ENCODE measurements at places on chromosomes 16 and 17.
A peak's percentile ranks its signal among the peaks of the same experiment; 100 is the strongest.

GRCh38 chr16:31508706-31509195 is 560 bp upstream of the RUSF1 start:
- no peak for DNase-seq

GRCh38 chr17:18859256-18859655 is 1.3 kb downstream of the PRPSAP2 start:
- no peak for DNase-seq

GRCh38 chr16:21197112-21197511 is 14.3 kb downstream of the ZP2 start:
- no peak for DNase-seq

- peak; percentile 4 for DNase-seq
These were observed 73.1 kb downstream of the WNT3 start for GRCh38 chr17:46745376-46745775.

GRCh38 chr17:16929035-16929680 is 42.8 kb downstream of the TNFRSF13B start:
- DNase-seq, result no peak

DNA sequence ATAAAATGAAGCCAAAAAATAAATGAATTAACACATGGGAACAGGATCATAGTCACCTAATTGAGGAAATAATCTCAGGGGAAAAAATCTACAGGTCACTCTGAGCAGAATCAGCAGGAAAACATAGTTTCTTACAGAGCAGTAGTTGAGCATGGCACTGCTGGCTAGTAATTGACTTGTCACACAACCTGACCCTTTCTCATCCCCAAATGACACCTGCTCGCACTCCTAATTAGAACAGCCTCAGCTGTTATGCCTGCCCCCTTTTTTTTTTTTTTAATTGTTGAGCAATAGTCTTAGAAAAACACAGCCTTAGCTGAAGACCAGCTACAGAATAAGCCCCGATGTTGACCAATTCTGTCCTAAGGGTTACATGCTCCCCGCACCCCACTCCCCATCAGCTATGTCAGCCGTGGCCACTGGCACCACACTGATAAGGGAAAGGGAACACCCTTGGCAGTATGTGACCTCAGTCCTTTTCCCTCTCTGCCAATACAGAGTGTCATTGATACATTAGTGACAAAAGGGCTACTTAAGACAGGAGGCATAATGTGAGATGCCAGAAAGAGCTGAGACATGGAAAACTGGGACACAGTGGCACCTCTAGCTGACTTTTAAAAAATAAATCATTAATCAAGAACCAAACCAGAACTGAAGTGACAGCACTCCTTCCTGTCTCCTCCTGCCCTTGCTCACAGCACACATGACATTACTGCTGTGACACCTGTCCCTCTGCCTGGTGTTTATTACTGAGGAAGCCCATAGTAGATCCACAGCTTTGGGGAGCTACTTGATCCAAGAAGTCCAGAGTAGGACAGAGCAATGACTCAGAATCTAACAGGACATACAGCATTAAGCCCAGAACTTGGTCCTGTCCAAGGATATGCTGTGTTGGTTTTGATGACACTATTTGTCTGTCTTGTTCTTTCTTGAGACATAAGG is 41.7 kb downstream of the WDR59 start:
- DNase-seq, result no peak

DNA sequence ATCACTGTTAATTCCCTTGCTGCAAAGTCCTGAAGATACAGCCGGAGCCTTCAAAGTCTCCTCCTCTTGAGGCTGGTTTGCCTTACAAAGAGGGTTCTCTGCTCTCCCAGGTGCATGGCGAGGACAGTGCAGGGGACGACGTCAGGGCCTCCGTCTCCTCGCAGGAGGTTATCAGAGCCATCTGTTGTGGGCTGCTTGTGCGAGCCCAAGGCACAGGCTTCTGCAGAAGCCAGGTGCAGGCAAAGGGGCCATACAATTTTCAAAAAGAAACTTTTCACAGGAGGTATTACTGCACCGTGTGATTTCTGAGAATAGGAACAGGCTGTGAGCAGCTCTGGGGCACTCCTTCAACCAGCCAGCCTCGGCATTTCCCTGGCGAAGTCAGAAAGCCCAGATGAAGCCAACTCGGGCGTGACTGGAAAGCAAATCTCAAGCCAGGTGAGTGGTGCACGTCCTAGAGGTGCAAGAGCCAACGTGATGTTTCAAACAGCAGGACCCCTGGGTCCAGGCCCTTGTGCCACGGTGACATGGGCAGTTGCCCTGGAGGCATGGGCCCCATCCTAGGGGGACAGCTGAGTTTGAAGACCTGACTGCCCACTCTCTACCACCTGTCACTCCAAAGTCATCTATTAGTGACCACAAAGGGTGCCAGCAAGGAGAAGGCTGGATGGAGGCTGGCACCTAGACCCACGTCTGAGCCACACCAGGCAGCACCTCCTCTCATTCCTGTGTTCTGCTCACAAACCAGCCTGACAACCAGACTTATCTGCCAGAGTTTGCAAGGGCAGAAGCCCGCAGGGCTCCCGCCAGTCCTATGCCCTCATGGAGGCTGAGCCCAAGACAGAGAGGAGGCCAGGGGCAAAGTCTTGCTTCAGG is 68.6 kb downstream of the SMPD3 start:
- no peak for DNase-seq

GRCh38 chr17:1003972-1004768 is 7.2 kb downstream of the TIMM22 start:
- no peak for DNase-seq

DNA sequence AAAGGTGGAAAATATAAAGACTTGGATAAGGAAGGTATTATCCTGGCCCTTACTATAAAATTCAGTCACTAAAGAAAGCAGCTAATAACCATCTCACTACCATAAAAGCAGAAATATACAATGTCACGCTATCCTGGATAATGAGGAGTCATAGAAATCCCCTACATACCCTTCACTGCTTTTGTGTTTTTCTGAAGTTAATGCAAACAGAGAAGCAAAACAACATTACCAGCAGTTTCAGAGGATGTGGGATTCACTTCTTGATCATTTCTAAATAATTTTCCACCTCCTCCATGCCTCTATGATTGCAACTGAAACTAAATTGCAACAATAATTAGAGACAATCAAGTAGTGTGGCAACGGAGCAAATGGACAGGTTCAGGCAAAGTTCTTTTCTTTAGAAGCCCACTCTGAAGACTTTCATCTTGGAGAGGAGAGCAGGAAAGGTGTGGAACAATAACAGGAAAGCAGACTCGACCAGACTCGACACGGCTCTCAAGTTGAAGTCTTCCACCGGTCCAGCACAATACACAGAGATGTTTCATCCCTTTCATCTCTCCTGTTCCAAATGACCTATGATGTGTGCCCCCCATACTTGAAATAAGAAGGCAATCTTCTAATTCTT is 10.2 kb downstream of the CYTH1 start:
- DNase-seq, result no peak

- DNase-seq, result no peak
These were observed 32.0 kb downstream of the GSE1 start for GRCh38 chr16:85645021-85645589.

GRCh38 chr17:44065668-44066203 is 735 bp downstream of the LSM12 start:
- DNase-seq, result no peak

GRCh38 chr17:12485361-12485906 is 180.3 kb upstream of the MYOCD start:
- DNase-seq, result no peak

DNA sequence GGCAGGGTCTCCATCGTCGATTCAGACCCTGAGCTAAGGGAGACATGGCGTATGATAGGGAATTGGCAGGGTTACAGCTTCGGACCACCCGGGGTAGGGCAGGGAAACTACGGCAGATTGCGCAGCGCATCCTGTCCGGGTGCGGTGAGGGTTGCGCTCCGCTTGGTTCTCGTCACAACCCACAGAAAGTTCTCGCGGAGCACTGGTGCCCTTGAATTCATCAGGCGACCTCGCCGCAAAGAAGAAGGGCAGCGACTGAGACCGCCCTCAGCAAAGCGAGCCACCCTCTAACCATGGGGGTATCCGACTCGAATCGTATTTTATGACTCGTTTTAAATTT is 1.2 kb downstream of the HS3ST3B1 start:
- no peak for DNase-seq

DNA sequence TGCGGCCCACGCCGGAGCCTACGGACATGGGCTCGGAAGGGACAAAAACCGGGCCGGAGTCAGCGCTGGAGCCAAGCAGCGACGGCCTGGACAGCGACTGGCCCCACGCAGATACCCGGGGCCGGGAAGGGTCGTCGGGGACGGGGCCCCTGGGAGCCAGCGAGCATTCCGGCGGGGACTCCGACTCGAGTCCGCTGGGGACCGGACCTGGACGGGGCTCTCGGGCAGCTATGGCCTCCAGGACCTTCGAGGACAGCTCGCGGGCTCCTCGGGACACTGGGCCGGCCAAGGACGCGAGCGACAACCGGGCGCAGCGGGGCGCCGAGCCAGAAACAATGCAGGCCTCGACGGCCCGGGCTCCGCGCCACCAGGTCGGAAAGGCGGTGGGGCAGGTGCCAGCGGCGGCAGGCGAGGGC is 1.0 kb downstream of the MYO15B start:
- no peak for DNase-seq

- no peak for DNase-seq
These were observed 71.6 kb upstream of the SMIM36 start for GRCh38 chr17:55582897-55583296.

- DNase-seq, result no peak
These were observed 71.3 kb downstream of the AMFR start for GRCh38 chr16:56354016-56354415.

DNA sequence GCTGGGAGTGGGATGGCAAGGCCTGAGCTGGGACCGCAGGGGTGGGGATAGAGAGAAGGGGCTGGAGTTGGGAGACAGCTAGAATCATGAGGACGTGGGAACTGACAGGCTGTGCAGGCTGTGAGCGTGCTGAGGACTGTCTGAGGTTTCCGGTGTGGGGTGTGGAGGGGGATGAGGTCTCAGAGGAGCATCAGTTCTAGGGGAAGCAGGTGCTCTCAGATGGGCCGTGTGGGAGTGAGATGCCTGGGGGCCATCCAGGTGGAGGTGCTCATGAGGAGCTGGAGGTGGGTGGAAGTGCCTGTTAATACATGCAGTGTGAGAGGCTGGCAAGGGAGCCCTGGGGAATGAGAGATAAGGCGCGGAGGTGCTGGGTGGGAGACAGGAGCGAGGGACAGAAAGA is 27.2 kb downstream of the HASPIN start:
- no peak for DNase-seq

GRCh38 chr16:67447508-67448076 is 16.7 kb downstream of the HSD11B2 start:
- peak; percentile 24 for DNase-seq

GRCh38 chr17:56274491-56274890 is 121.2 kb downstream of the ANKFN1 start:
- DNase-seq, result no peak

GRCh38 chr17:15462976-15463772 is 4.2 kb downstream of the CDRT4 start:
- DNase-seq, result no peak

- DNase-seq, result no peak
These were observed 86.0 kb downstream of the AIPL1 start for GRCh38 chr17:6348891-6349290.

GRCh38 chr17:76546556-76547182 is 6.8 kb downstream of the PRCD start:
- DNase-seq, result peak; percentile 79

All from KG1 (cell line).